ENCODE measurements at places on chromosomes 11 and 22. TPM values are rescaled to one million over a fixed set of nuclear protein-coding genes. Genes with fewer than 3 reads are reported as not detected.

GRCh38 chr11:70717936-70718595, 319.7 kb downstream of the CTTN start:
- H3K4me1 ChIP-seq, result no peaks in the 10 kb centered on the region
- H3K27ac ChIP-seq, result no peak overlapping the region
- no peaks in the 10 kb centered on the region for H3K27me3 ChIP-seq

DNA sequence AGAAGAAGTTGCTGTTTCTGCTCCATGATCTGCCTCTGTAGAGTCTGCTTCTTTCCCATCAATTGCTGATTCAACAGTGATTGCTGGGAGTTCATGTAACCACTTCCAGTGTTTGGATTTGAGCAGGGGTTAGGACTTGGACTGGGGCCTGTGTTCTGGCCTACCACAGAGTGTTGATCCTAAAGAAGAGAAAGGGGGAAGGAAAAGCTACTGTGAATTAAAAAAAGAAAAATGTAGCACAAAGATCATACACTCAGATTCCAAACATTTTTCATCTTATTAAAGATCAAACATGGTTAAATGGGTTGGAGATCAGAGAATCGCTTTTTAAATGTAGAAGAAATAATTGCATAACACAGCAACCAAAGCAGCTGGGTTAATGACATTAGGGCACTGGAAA, 67.6 kb upstream of the MTMR2 start:
- H3K27me3 ChIP-seq, result no peaks in the 10 kb centered on the region
- H3K27ac ChIP-seq, result peak overlapping the region; percentile 71
- H3K36me3 ChIP-seq, result no peaks in the 10 kb centered on the region
- no peaks in the 10 kb centered on the region for H3K4me1 ChIP-seq
- no peak for DNase-seq

DNA sequence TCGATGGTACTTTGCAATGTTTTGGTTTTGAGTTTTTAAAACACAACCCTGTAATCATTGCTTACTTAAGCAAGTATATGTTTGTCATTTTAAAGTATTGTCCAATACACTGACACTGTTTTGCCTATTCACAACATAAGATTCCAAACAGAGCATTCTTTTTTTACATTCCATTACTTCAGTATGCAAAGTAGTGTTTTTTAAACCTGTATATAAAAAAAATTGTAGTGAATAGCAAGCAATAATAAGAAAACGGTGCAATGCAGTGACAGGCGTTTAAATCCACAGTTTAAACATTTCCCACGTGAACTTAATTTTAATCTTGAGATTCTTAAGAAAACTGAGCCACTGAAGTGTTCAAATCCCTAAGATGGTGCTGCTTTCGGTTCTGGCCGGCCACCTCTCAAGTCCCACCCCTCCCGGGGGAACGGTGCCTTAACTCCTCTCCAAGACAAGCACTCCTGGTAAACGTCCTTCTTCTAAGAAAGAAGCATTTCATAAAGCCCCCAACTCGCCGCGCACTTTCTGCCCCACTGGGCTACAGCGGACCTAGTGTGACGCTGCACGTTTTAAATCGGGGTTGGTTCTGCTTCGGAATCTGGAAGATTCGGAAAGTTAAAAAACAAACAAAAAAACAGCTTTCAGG, 2.9 kb downstream of the PGR start:
- peak overlapping the region; percentile 74 for H3K4me3 ChIP-seq
- peak overlapping the region; percentile 92 for H3K27ac ChIP-seq
- H3K4me1 ChIP-seq, result peaks cover 2% of the 10 kb centered on the region
- no peaks in the 10 kb centered on the region for H3K27me3 ChIP-seq
- peak; percentile 74 for DNase-seq

IL17REL gene
- total RNA-seq, result not detected

GRCh38 chr11:131894615-131895544, 524.5 kb downstream of the NTM start:
- H3K36me3 ChIP-seq, result no peaks in the 10 kb centered on the region
- no peaks in the 10 kb centered on the region for H3K27me3 ChIP-seq
- no peak overlapping the region for H3K27ac ChIP-seq
- H3K4me1 ChIP-seq, result no peaks in the 10 kb centered on the region

GRCh38 chr11:132463295-132464002, 1068.9 kb downstream of the OPCML start:
- H3K4me1 ChIP-seq, result no peaks in the 10 kb centered on the region
- H3K27me3 ChIP-seq, result no peaks in the 10 kb centered on the region
- DNase-seq, result no peak
- no peaks in the 10 kb centered on the region for H3K36me3 ChIP-seq
- H3K27ac ChIP-seq, result no peak overlapping the region

SYCE3 gene
- total RNA-seq, result not detected

DNA sequence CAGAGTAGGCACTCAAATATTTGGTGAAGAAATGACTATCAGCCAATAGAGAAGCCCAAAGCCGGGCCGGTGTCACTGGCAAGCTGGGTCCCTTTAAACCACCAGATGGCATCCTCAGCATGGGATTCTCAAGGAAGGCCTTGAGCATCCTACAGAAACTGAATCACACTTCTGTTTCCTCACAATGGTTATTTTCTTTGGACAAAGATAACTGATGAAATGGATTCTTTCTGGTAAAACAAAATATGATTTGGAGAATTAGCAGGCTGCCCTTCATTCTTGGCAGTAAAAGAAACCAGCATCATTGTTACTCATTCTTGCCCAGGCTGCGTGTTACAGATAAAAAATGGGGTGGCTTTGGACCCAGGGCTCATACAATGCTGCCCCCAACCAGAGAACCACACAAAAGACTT, 30.3 kb upstream of the ASPHD2 start:
- no peak overlapping the region for H3K27ac ChIP-seq
- DNase-seq, result peak; percentile 76
- H3K4me1 ChIP-seq, result no peaks in the 10 kb centered on the region
- no peaks in the 10 kb centered on the region for H3K27me3 ChIP-seq
- H3K36me3 ChIP-seq, result no peaks in the 10 kb centered on the region
- no peak overlapping the region for H3K4me3 ChIP-seq

DNA sequence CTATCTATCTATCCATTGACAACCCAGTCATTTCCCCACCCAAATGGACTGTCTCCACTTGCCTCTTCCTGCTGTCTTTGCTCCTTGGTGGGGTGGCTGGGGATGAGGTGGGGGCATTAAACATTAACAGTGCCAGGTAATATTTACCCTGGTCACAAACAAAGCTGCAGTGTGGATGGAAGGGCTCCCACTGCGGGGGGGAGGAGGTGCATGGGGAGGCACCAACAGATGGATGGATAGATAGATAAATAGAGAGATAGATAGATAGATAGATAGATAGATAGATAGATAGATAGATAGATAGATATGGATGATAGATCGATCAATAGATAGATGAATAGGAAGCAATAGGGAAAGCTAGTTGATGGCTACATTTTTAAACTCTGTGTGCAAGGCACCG, 2.3 kb upstream of the FXYD2 start:
- H3K27me3 ChIP-seq, result no peaks in the 10 kb centered on the region
- DNase-seq, result no peak
- no peaks in the 10 kb centered on the region for H3K4me1 ChIP-seq
- H3K36me3 ChIP-seq, result no peaks in the 10 kb centered on the region
- no peak overlapping the region for H3K4me3 ChIP-seq

GRCh38 chr22:24989541-24989951, 37.0 kb downstream of the KIAA1671 start:
- no peaks in the 10 kb centered on the region for H3K27me3 ChIP-seq
- H3K4me3 ChIP-seq, result no peak overlapping the region
- no peaks in the 10 kb centered on the region for H3K36me3 ChIP-seq
- H3K27ac ChIP-seq, result no peak overlapping the region

DNA sequence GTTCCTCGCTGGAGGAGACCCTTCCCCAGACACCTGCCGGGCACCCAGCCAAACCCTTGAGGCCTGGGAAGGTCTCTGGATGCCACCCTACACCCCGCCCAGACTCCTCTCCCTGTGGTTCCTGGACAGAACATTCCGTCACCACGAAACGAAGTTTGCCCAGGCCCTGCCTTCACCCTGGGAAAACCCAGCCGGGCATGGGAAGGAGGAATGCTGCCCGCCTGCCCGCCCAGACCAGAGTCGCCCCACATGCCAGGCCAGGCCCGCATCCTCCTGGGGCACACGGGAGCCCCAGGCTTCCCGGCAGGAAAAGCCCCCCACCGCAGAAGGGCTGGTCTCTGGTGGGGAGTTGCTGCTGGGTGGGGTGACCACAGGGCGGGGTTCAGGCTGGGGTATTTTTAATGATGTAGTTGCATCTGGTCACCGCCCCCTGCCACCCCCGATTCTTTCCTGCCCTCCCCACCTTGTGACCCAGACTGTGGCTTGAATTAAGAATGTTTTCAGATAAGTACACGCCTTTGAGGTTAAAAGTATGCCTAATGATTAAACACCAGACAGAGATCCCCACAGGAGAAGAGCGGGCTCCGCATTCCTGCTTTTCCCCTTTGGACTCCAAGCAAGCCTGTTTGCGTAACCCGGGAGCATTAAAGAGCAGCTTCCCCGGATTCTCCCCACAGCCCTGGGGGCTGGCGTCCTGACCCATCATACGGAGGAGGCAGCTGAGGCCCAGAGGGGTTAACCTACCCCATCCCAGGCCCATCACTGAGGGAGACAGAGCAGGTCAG, 44.6 kb upstream of the PPARA start:
- H3K27ac ChIP-seq, result no peak overlapping the region
- no peaks in the 10 kb centered on the region for H3K36me3 ChIP-seq
- no peaks in the 10 kb centered on the region for H3K27me3 ChIP-seq

CYB561A3 gene
- total RNA-seq, result 36.4 TPM

DNA sequence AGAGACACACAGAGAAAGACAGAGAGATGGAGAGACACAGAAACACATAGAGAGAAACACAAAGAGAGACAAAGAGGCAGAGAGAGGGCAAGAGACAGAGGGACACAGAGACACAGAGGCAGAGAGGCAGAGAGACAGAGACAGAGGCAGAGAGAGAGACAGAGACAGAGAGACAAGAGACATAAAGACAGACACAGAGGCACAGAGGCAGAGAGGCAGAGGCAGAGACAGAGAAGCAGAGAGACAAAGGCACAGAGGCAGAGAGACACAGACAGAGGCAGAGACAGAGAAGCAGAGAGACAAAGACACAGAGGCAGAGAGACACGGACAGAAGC, 6.3 kb downstream of the TNNI2 start:
- no peak overlapping the region for H3K27ac ChIP-seq
- no peaks in the 10 kb centered on the region for H3K36me3 ChIP-seq
- no peaks in the 10 kb centered on the region for H3K4me1 ChIP-seq
- DNase-seq, result no peak
- no peaks in the 10 kb centered on the region for H3K27me3 ChIP-seq

GRCh38 chr22:46131151-46131587, 19.2 kb upstream of the PPARA start:
- DNase-seq, result no peak
- no peaks in the 10 kb centered on the region for H3K4me1 ChIP-seq
- H3K36me3 ChIP-seq, result no peaks in the 10 kb centered on the region
- no peak overlapping the region for H3K4me3 ChIP-seq
- H3K27ac ChIP-seq, result no peak overlapping the region

PHETA2 gene
- total RNA-seq, result 24.4 TPM

SLC6A5 gene
- total RNA-seq, result not detected

CD81 gene
- 620 TPM for total RNA-seq

DNA sequence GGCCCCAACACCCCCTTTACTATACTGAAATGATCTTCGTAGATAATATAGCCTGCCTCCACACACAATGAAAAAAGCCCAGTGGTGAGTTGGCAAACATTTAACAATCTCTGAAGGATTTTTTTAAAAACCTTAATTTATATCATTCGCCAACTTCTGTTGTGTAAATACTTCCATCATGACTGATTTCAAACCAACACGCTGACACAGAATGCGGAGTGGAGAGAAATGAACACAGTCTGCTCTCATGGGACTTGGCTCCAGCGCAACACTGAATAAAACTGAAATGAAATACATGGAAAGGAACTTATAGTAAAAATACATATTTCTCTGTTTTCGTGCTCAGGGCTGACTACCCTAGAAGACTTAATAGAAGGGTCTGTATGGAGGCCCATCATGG, 61.3 kb upstream of the WNT11 start:
- H3K27ac ChIP-seq, result no peak overlapping the region
- no peak overlapping the region for H3K4me3 ChIP-seq
- DNase-seq, result no peak

SLC37A4 gene
- total RNA-seq, result 7.8 TPM

DNA sequence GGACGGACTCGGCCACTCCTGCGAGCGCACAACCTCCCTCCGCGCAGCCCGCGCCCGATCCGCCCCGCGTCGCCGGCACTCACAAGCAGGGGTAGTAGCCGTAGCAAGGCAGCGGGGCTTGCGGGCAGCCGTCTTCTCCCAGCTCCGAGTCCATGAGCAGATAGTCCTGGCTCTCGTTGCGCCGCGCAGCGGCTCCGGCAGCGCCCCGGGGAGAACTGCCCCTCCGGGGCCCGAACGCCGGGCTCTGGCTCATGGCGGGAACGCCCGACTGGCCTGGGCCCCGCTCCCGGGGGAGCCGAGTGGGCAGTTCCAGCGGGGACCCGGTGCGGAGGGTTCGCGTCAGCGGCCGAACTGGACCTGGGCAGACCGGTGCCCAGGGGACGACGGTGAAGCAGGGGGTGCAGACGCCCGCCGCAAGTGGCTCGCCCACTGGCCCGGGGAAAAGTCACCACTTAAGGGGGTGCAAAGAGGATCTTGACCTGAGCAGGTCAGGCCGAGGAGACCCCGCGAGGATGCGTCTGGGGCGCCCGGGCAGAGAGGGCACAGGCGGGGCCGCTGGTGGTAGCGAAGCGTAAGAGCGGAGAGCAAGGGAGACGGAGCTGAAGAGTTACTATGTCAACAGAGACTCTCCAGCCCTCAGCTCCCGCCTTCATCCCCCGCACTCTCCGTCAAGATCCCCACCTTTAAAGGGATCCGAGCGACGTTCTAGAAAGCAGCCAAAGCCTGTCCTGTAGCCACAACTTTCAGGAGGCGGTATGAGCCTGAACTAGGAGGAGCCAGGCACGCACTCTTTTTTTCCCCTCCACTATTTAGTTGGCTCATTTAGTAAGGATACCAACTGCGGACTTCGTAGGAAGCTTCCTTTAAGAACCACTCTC, at the start of gene TRPC6:
Gene TRPC6 (minus strand): TSS at position 757 of the 878 bp plus-strand sequence. CDS start 504 bp downstream, at position 253.
- peak within 1 kb of the TSS; percentile 79 for H3K4me3 ChIP-seq
- DNase-seq, result peak; percentile 40
- peaks cover 1% of the 10 kb centered on the region for H3K4me1 ChIP-seq
- H3K27me3 ChIP-seq, result no peaks in the 10 kb centered on the region
- no peaks in the 10 kb centered on the region for H3K36me3 ChIP-seq
- H3K27ac ChIP-seq, result no peak within 1 kb of the TSS

DNA sequence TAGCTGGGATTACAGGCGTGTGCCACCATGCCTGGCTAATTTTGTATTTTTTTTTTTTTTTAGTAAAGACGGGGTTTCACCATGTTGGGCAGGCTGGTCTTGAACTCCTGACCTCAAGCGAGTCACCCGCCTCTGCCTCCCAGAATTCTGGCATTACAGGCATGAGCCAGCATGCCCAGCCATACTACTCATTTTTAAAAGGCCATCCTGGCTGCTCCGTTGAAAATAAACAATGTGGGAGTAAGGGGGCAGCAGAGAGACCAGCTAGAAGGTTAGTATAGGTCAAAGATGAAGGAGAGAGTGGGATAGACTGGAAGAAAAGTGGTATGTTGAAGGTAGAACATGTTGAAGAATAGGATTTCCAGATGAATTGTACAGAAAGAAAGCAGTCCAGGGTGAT, 17.6 kb upstream of the LIN7C start:
- H3K4me3 ChIP-seq, result no peak overlapping the region
- DNase-seq, result no peak
- no peaks in the 10 kb centered on the region for H3K27me3 ChIP-seq
- H3K4me1 ChIP-seq, result peaks cover 2% of the 10 kb centered on the region
- H3K36me3 ChIP-seq, result no peaks in the 10 kb centered on the region

ACTN3 gene
- total RNA-seq, result not detected

Data from aorta (tissue), 5 donors.